Lung microvascular endothelial cell (primary cell): ENCODE measurements at places on chromosomes 11 and 22. TPM values are rescaled to one million over a fixed set of nuclear protein-coding genes. Genes with fewer than 3 reads are reported as not detected.

- no peak for DNase-seq
These were observed 29.0 kb downstream of the P4HA3 start for GRCh38 chr11:74282421-74282820.

SOX10 gene
- total RNA-seq, result not detected in 2 replicates

- DNase-seq, result no peak
These were observed 6.6 kb upstream of the FXYD6 start for GRCh38 chr11:117883063-117883462.

DNA sequence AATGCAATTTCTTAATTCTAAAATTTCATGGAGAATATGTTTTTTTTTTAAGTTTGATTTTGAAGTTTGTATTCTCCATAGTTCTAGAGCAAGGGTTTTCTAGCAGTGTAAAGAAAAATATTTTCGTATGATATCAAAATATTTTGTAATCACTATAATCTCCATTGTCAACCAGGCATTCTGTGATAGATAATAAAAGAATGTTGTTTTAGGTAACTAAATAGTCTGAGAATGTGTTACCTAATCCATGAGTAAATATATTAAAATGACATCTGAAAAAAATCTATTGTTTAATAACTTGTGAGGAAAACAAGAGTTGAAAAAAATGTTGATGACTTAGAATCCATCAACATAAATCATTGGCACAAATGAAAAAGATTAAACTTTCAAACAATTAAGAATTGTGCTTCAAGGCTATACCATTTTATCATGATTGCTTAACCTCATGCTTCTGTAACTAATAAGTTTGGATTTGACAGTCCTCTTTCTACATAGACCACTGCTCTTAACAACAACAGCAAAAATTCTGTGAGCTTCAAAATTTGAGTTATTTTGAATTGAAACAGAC lies 2211.8 kb downstream of the LRRC4C start:
- no peak for DNase-seq

- DNase-seq, result no peak
These were observed 22.6 kb upstream of the HIPK3 start for GRCh38 chr11:33234397-33235190.

DNA sequence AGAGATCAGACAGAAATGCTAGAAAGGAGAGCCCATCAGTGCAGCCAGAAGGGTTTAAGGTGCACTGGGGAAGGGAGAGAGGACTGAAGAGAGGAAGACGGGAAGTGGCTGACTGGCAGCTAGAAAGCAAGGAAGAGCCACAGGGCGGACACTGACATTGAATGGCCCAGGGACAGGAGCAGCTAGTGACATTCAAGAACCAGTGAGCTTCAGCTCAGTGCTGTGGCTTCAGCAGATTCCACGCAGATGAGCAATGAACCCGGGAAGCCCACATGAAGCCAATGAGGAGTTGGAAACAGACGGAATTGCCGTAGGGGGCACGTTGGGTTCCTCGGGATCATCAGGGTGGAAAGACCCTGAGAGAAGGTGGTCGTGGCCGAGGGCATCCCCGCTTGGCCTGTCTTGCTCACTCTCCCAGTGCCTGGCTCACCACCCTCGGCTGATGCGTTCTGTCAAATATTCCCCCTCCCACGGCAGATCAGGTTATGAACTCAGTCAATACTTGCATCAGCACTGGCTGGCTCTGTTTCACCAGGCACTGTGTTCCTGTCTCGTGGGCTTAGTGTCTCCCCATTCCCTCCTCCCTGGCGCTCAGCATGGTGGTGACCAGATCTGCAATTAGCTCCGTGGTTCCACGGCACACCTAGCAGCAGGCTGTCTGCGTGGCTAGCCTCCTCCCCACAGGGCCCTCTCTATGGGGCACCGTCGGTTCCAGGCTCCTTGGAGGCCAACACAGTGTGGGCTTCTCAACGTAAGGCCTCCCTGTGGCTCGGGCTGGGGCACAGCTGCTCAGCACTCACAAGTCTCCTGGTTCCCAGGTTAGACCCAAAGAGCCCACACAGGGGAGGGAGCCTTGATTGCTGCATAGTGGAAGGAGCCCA lies 145.5 kb downstream of the TRIM29 start:
- DNase-seq, result no peak

MRGPRE gene
- total RNA-seq, result not detected in 2 replicates

- no peak for DNase-seq
These were observed 82.8 kb upstream of the OR5AK2 start for GRCh38 chr11:56905936-56906335.

DNA sequence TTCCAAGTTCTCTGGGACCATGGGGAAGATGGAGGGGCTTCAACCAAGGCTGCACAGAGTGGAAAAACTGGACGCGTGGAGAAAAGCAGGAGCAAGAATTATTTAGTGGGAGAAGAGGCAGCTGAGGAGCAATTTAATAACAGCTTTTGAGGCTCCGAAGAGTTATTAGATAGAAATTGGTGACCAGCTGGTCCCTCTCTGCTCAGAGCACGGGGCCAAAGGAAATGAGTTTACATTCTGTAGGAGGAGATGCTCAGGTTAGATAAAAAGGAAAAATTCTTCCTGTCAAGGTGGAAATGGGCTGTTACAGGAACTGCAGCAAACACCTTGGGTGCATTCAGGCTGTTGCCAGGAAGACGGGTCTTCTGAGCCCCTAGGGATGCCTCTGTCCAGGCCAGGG lies 47.0 kb upstream of the GALNT18 start:
- no peak for DNase-seq

GRCh38 chr11:44498089-44498871 lies 67.2 kb upstream of the CD82 start:
- DNase-seq, result no peak

DNA sequence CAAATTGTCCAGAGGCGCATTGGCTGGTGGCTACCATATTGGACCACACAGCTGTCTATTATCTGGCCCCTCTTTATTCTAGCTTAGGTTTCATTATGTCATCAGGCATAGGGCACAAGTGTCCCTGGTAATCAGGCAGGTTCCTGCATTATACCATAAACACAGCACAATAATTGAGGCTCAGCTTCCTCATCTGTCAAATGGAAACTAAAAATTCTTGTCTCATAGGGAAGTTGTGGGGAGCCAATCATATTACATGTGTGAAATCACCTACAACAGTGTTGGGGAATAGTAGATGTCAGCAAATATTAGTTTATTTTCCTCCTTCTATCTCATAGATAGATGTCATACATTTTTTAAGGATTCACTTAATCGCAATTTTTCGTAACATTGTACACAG lies 231.0 kb upstream of the SORL1-AS1 start:
- DNase-seq, result no peak
